GM23338 (cell line): ENCODE measurements at places on chromosomes 6 and 20. TPM values are rescaled to one million over a fixed set of nuclear protein-coding genes. Genes with fewer than 3 reads are reported as not detected.

Gene DCDC2
- polyA plus RNA-seq, result 0.12 and 0.79 TPM in 2 replicates

Gene MAFB
- 2.3 and 2.5 TPM in 2 replicates for polyA plus RNA-seq

Gene PEDS1
- 31.6 and 34.5 TPM in 2 replicates for polyA plus RNA-seq

Gene GDAP1L1
- polyA plus RNA-seq, result 4.5 and 5.9 TPM in 2 replicates

Gene TOX2
- 1.3 and 1.4 TPM in 2 replicates for polyA plus RNA-seq

Gene EIF2S2
- polyA plus RNA-seq, result 190 and 194 TPM in 2 replicates

Gene GSTA3
- polyA plus RNA-seq, result not detected in 2 replicates

Gene GNAS-AS1
- polyA plus RNA-seq, result 11.3 and 12.3 TPM in 2 replicates

Gene PPP1R14C
- polyA plus RNA-seq, result 0.90 and 1.1 TPM in 2 replicates

Gene KCNQ5
- 0.30 and 0.68 TPM in 2 replicates for polyA plus RNA-seq

Gene EYS
- 0.35 and 0.52 TPM in 2 replicates for polyA plus RNA-seq

Gene TREML2
- polyA plus RNA-seq, result 0.19 TPM in 1 of 2 replicates, not detected in the other

Gene ENPP1
- polyA plus RNA-seq, result 14.5 and 17.3 TPM in 2 replicates

Gene BTN1A1
- 0.09 and 0.13 TPM in 2 replicates for polyA plus RNA-seq

Gene TMC2
- not detected in 2 replicates for polyA plus RNA-seq
